ENCODE measurements at places on chromosomes 1 and 21. TPM values are rescaled to one million over a fixed set of nuclear protein-coding genes. Genes with fewer than 3 reads are reported as not detected.

- no peak for DNase-seq
Measured at GRCh38 chr1:33971018-33971710, 107.3 kb downstream of the HMGB4 start.

GRCh38 chr1:228369608-228370438 lies 36.8 kb downstream of the TRIM11 start:
- DNase-seq, result no peak

- no peak for DNase-seq
Measured at GRCh38 chr1:170530972-170531757, 801 bp upstream of the GORAB start.

GRCh38 chr1:11826946-11827345 lies 20.6 kb downstream of the NPPA start:
- DNase-seq, result no peak

DNA sequence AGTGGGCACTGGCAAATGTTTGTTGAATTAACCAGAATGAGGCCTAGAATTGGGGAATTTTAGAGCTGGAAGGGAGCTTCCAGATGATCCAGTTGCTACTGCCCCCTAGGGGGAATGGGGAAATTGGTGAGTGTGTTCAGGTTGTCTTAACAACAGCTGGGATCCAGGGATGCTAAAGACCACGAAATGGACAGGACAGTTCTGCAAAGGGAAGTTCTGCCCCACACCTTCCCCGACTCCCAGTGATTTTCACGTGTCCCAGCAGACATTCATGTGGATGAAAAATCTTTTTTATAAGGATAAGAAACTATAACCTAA lies 33.9 kb downstream of the TRIM62 start:
- no peak for DNase-seq

DNA sequence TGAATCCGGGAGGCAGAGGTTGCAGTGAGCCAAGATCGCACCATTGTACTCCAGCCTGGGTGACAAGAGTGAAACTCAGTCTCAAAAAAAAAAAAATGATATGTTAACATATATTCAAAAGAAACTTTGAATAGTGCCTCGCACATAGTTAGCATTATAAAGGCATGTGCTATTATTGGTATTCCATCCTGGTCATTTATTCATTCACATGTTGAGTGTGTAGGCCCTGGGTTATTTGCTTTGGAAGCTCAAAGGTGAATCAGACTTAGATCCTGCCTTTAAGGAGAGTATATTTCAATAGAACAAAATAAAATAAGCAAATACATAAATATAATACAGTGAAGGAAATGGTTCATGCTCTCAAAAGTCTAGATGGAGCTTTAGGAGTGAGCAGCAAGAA lies 13.4 kb downstream of the SLC22A15 start:
- no peak for DNase-seq

- DNase-seq, result no peak
Measured at GRCh38 chr1:38555594-38555993, 304.0 kb downstream of the RRAGC start.

The GNG4 gene
- not detected for total RNA-seq

The TACSTD2 gene
- total RNA-seq, result 549 TPM

The FASLG gene
- total RNA-seq, result 0.47 TPM

Data from ureter (tissue), 1 donor.